ENCODE measurements at places on chromosomes 2 and 18. TPM values are rescaled to one million over a fixed set of nuclear protein-coding genes. Genes with fewer than 3 reads are reported as not detected.

The YES1 gene
- 107 TPM for total RNA-seq

The METTL5 gene
- total RNA-seq, result 50.2 TPM

The ATP8B1 gene
- 46.1 TPM for total RNA-seq

The DYSF gene
- 0.66 TPM for total RNA-seq

The IL1F10 gene
- total RNA-seq, result not detected

The ANKRD23 gene
- 2.0 TPM for total RNA-seq

The DNER gene
- 0.55 TPM for total RNA-seq

The AMER3 gene
- not detected for total RNA-seq

The NETO1 gene
- total RNA-seq, result not detected

The LYPD1 gene
- 0.22 TPM for total RNA-seq

The ASB18 gene
- total RNA-seq, result not detected

The BOLL gene
- not detected for total RNA-seq

The POMC gene
- total RNA-seq, result 1.1 TPM

The CD207 gene
- not detected for total RNA-seq

The SCG2 gene
- 0.44 TPM for total RNA-seq

The TDRD15 gene
- total RNA-seq, result not detected

The PRKAG3 gene
- not detected for total RNA-seq

The SMAD2 gene
- total RNA-seq, result 112 TPM

The SPEG gene
- 60.6 TPM for total RNA-seq

The GALNT13 gene
- total RNA-seq, result 0.87 TPM

The DLX1 gene
- not detected for total RNA-seq

The GPR17 gene
- total RNA-seq, result not detected

Measured in uterine smooth muscle cell (primary cell).